ENCODE measurements at places on chromosomes 6 and 20.

GRCh38 chr6:135121434-135121833 is 59.7 kb upstream of the MYB start:
- no peak for DNase-seq

DNA sequence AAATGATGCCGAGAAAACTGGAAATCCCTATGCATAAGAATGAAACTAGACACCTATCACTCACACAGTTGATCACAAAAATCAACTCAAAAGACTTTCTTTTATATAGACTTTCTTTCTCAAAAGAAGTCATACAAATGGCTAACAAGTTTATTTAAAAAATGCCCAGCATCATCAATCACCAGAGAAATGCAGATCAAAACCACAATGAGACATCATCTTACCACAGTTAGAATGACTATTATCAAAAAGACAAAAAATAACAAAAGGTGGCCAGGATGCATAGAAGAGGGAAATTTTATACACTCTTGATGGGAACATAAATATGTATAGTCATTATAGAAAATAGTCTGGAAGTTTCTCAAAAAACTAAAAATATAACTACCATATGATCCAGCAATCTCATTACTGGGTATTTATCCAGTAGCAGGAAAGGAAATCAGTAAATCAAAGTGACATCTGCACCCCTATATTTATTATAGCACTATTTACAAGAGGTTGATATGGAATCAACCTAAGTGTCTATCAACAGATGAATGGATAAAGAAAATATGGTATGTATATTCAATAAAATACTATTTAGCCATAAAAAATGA is 3.4 kb upstream of the RNF217 start:
- DNase-seq = peak; percentile 79

- peak; percentile 98 for DNase-seq
Measured at GRCh38 chr6:148271711-148272439, 70.8 kb upstream of the SASH1 start.

DNA sequence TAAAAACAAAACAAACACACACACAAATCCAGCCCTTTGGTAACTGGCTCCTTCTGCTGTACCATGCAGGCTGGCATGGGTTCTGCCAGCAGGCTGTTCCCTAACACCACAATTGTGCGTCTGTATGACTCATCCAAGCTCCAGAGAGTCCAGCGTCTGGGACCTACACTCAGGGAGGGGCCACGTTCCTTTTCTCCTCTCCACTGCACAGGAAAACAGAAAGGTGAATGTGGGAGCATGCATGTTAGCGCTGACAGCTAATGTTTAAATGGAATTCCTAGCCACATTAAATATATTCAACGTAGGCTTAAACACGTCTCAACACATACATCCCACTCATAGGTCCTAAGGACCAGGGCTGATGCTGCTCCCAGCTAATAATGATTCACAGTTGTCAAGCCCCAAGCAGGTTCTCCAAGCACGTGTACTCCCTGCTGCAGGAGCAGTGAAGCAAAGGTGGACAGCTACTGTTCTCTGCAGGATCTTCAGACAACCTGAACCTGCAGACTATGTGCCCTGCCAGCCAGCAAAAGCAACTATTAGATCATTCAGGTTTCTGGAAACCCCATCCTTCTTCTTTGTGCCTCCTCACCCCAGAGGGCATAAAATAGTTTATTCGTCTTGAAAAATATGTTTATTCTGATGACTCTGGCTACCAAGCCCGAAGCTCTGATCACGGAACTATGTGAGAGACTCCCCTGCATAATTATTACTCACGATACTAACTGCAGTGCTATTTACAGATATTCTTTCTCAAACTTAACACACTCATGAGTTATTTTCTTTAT is 20.9 kb downstream of the MAP1LC3A start:
- DNase-seq = peak; percentile 67

- no peak for DNase-seq
Measured at GRCh38 chr20:18853946-18854646, 40.5 kb downstream of the SCP2D1 start.

GRCh38 chr20:32509639-32510066 is 75.5 kb downstream of the NOL4L start:
- DNase-seq = no peak

GRCh38 chr20:35463455-35464300 is 8.3 kb downstream of the CEP250 start:
- DNase-seq = peak; percentile 56

GRCh38 chr6:56484669-56485068 is 158.0 kb downstream of the DST start:
- DNase-seq = peak; percentile 49

- DNase-seq = peak; percentile 75
Measured at GRCh38 chr20:57346477-57346876, 4.6 kb upstream of the RAE1 start.

- peak; percentile 71 for DNase-seq
Measured at GRCh38 chr6:154432533-154433476, 76.2 kb upstream of the IPCEF1 start.

- DNase-seq = peak; percentile 75
Measured at GRCh38 chr6:40965046-40965445, 74.0 kb downstream of the UNC5CL start.

DNA sequence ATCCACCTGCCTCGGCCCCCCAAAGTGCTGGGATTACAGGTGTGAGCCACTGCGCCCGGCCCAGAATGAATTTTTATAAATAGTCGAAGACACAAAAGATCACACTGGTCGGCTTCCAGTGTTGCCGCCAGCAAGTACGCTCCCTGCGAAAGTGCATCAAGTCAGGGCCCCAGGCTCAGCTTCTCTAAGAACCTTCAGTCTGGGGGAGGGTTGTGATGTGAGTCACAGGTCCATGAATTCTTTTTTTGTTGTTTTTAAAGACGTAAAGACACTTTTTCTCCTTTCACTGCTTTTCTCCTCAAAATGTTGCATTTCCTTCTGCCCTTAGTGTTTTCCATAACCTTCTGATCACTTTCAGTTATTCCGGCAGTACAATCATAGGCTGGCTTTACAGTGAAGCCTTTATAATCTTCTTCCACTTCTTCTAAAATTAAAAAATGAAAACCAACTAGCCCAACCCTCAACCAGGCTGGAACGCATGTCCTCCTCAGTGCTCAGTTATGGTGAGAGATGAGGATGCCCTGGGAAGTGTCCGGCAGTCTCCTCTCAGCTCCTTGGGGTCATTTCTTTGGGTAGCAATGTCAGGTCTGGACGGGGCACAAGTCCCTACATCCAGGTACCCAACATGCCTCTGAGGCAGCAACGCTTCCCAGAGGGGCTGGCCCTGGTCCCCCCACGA is 66.6 kb downstream of the CSE1L start:
- peak; percentile 24 for DNase-seq

DNA sequence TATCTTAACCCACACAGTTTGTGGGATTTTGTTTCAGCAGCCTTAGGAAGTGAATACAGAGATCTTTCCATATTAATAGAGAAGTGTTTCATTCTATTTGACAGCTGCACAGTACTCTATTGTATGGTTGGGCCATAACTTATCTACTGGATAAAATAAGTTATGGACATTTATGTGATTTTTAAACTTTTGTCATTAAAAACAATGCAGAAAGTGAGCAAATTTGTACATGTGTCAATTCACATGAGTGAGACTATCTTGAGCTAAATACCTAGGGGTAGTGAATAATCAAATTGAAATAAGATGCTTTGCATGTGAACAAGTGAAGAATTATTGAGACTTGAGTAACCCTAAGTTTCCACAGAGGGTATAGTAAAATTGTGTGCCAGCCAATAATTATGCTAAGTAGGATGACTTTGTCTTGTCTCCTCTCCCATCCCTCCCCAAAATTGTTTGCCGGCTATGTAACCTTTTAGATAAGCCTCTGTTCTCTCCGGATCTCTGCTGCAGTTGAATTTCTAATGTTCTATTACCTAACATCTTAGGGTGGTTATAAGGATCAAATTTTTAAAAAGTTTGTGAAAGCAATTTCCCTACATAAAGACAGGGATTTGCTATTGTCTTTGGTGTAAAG is 33.3 kb upstream of the TPBG start:
- DNase-seq = no peak

- no peak for DNase-seq
Measured at GRCh38 chr6:44674226-44675155, 287.0 kb downstream of the CDC5L start.

- DNase-seq = no peak
Measured at GRCh38 chr6:168838037-168838399, 397.0 kb downstream of the SMOC2 start.

- DNase-seq = no peak
Measured at GRCh38 chr20:43724383-43724782, 2.4 kb downstream of the GTSF1L start.

GRCh38 chr6:18160911-18161310 is 5.7 kb downstream of the KDM1B start:
- DNase-seq = no peak

- no peak for DNase-seq
Measured at GRCh38 chr6:155504848-155505607, 49.4 kb upstream of the NOX3 start.

GRCh38 chr6:118202517-118202916 is 295.5 kb downstream of the SLC35F1 start:
- DNase-seq = no peak

DNA sequence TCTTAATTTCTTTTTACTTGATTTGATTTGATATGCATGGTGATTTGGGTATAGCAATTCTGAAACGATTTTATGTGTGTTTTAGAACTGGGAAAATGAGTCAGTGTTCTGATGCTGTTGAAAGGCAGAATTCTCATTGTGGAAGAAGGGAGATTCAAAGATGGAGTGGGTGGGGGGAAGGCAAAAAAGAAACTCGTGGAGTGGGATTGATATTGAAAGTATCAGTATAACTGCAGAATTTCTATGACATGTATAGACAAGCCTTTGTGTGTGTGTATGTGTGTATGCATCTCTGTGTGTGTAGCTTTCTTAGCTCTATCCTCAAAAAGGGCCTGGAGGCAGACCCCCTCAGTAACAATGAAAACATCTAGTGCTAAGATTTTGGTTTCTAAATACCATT is 184.3 kb upstream of the OLIG3 start:
- no peak for DNase-seq

DNA sequence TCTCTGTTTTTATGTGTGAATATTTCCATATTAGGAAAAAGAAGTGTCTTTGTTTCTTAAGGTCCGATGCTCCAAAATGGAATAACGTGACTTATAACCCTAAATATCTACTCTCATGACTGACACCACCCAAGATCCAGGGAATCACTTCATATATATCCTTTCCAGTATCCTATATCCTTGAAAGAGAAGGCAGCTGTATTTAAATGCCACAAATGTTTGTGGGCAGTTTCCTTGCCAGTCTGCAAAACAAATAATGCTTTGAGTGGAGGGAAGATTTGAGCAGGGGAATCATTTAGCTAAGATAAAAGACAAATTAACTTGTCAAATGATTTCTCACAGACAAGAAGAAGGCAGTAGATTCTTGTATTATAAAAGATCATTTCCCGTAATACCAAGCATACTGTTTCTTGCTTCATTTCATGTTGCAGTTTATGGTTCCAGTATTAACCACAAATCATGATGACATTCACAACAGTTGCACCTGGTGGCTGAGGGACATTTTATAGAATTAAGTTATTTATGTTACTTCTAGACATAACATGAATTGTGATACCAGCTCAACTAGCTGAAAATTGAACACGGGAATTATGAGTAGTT is 30.0 kb upstream of the FABP7 start:
- DNase-seq = no peak

DNA sequence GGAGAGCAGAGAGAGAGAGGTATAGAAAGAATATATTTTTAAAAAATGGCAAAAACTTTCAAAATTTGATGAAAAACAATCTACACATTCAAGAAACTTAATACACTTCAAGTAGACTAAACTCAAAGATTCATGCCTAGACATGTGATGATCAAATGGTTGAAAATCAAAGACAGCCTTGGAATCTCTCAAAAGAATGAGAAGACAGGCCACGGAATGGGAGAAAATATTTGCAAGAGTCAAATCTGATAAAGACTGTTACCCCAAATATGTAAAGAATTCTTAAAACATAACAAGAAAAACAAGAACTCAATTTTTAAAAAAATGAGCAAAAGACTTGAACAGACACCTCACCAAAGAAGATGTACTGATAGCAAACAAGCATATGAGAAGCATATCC is 49.7 kb downstream of the THEMIS start:
- peak; percentile 72 for DNase-seq

- DNase-seq = no peak
Measured at GRCh38 chr6:38065734-38066305, 246.3 kb downstream of the ZFAND3 start.

DNA sequence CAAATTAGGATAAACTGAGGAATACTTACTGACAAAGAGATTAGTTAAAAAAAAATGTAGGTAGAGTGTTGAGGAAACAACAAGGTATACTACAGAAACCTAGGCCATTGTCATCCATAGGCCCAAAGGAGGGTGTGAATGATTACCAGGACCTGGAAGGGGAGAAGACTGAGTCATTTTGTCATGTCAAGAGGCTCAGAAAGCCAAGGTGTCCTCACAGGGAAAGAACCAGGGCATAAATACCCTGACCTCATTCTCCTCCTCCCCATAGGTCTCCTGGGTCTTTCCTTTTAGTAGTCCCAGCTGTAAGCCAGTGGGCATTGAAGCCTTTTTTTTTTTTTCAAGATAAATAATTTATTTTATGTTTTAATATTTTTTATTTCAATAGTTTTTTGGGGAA is 582.1 kb upstream of the JAG1 start:
- DNase-seq = no peak

DNA sequence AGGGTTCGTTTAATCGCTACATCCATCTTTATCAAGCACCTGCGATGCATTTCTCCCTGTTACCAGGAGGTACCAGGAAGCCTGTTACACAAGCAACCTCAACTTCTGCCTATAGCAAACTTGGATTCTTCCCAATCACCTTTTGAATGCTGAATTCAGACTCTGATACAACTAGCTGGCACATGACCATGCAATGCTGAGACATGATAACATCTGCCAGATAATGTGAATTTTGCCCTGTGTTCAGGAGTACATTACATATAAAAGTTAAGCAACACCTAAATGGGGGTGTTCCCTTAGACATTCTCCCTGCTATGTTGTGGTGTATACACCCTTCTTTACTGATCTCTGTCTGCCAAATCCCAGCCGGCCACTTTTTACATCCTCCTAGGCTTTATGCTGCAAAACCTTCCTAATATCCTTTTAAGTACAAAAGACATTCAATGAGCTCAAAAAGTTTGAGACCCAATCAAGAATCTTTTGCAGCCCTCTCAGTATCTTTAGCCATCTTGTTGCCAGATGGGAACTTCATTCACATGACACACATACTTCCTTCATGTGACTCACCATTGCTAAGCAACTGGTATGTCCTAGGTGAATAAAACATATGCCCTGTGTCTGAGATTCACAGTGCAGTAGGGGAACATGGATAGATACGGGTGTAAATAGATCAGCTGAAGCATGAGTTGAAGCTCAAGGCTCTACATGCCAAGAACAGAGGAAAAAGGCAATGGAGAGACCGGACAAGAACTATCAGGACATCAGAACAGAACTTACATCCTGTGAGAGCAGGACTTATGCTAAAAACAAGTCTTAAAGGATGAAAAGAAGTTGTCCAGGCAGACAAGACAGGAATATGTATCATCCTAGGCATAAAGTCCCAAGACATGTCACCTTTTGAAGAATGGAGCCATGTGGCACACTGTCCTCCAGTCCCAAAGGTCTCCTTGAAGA is 84.3 kb downstream of the ZHX3 start:
- DNase-seq = peak; percentile 92

- DNase-seq = no peak
Measured at GRCh38 chr6:96792561-96793190, 44.6 kb downstream of the GPR63 start.

- no peak for DNase-seq
Measured at GRCh38 chr6:21601932-21602390, 8.4 kb downstream of the SOX4 start.
